ENCODE measurements at places on chromosomes 13 and 19. TPM values are rescaled to one million over a fixed set of nuclear protein-coding genes. Genes with fewer than 3 reads are reported as not detected.

Gene CCDC169
- 43.3 TPM for total RNA-seq

DNA sequence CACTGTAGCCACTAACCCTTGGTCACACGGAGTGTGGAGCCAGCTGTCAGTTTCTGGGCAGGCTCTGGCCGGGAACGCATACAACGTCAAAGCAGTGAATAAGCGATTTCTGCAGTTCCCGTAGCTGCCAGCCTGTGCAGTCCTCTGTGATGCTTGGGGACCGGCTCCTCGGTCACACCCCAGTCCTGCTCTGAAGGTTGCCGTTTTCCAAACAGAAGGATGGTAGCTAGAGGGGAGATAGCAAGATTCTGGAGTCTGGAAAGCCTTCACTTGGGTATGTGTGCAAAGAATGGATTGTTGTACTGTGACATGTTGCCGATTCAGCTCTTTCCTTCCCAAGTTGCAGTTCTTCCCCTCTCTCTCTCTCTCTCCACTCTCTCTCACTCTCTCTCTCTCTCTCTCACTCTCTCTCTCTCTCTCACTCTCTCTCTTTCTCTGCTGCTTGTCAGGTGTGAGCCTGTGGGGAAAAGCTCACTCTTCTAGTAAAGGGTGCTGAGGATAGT lies 38.7 kb upstream of the C1QTNF9 start:
- no peak for DNase-seq

- DNase-seq, result no peak
Measured at GRCh38 chr13:97631158-97631557, 197.2 kb downstream of the RAP2A start.

DNA sequence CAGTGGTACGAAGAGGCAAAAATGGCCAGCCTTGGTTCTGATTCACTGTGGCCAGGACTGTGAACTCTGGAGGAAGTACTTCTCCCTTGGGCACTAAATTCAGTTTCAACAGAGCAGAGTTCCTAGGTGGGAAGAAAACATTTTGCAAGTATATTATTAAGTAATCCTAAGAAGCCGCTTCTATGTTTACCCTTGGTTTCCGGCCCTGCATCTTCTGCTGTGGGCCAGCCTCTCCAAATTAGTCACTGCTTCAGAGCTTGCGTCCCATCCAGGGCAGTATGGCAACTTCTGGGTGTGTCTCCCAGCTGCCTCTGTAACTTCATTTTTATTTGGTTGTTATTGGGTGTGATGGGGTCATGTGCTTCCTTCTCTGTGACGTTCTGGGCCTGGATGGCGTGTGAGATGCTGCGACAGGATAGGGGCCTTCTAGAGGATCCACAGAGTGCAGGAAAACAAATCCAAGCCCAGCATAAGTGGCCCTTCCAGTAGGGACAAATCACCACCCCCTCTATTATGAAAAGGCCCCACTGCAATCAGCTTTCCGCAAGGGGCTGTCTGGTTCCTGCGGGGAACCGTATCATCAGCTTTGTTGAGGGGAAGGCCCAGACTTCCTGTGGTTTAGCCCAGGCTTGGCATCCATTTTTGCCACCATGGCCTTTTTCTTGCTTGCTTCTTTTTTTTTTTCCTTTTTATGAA lies 55.1 kb upstream of the C1QTNF9 start:
- DNase-seq, result no peak

DNA sequence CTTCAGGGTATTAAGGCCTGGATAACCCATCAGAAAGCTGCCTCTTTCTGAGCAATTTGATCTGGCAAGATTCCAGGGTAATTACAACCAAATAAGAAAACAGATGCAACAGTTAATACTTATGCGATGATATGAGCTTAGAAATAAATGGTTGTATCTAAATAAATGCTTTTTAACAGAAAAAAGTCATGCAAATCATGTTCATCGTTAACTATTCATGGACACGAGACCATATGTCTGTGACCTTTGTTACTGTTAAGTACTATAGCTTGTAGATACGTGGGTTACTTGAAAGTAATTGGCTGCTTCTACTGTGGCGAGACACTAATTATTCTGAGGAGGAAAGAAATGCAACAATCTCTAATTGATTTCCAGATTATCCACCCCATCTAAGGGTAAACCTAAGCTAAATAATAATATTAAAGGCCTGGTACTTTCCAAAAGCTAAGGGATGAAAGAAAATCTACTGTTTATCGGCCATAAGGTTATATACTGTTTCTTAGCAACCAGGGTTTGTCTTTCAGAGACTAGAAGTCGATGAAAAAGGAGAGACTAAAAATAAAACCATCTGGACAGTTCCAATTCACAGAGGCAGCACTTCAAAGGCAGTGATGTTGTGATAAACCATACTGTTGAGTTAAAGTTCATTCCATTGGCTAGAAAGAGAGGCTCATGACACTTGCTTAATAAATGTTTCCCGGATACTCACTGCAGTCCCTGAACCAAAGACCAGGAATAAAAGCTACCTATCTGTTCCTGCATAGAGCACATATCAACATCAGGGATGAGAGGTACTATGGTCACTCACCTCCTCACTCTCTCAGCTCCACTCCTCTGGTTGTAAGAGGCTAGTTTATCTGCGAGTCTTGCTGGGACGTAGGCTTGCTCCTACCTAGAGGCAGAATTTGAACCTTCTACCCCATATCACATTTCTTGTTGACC lies 1.5 kb downstream of the EPSTI1 start:
- no peak for DNase-seq

- DNase-seq, result no peak
Measured at GRCh38 chr19:21586311-21587116, 81.1 kb downstream of the ZNF429 start.

GRCh38 chr19:12194827-12195731 lies 32.2 kb downstream of the ZNF136 start:
- no peak for DNase-seq

GRCh38 chr19:47660435-47660832 lies 51.5 kb downstream of the BICRA start:
- no peak for DNase-seq

Gene EDNRB
- total RNA-seq, result 67.6 TPM

DNA sequence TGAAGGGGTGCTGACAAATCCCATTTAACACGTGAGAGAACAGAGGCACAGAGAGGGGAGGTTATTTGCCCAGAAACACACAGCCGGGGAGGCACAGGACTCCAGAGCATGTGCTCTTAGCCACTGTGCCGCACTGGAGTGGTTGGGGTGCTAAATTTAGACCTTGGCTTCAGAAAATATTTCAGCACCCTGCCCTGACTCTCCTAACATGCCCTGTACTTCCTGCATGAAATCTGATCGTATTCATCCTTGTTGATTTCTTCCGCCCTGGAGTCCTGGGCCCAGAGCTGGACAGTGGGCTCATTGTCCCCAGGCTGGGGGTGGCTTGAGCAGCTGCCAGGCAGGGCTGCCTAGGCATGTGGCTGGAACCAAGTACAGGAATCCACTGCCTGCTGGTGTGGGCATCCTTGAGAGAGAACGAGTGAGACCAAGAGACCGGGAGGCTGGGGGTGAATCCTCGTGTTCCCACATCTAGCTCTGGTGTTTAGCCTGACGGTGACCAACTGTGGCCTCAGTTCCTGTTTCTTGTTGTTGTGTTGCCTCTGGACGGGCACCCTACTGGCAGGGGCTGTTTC lies 5.3 kb downstream of the SLC27A1 start:
- no peak for DNase-seq

DNA sequence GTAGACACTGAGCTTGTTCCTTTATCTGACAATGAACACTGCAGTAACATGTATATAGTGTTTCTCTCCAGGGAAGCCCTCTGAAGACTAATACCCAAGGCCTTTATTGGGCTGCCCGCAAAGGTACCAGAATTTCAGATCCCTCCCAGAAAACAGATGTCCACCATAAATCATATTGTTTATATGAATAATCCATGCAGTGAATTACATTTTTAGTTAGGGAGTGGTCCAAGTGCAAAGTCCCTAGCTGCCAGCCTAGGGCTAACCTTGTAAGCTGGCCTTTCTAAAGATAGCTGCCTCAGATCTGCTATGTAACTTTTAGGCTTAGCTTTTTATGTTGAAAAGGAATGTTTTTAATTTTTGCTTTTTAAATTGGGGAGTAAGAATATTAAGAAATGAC lies 44.7 kb downstream of the TDRD3 start:
- DNase-seq, result no peak

DNA sequence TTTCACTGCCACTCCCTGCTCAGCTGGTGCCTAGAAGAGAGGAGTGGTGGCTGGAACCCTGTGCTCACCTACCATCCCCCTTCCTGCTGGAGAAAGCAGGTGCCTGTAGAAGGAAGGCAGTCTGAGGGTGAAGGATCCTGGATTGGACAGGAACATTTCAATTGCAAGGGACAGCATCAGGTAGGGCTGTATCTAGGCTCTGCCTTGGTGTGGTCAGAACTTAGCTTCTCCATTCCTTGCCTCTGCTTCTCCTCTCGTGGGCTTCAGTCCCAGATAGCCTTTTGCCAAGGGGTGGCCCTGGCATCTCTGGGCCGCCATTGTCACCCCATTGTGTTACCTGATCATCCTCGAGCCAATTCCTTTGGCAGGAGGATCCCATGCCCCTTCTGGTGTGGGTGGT lies 73.2 kb upstream of the KCTD15 start:
- DNase-seq, result no peak

Gene GPR32
- total RNA-seq, result not detected

- DNase-seq, result no peak
Measured at GRCh38 chr19:5487222-5487621, 32.0 kb downstream of the ZNRF4 start.
